Tibial nerve (tissue), 4 donors: ENCODE measurements at places on chromosomes 4 and X. TPM values are rescaled to one million over a fixed set of nuclear protein-coding genes. Genes with fewer than 3 reads are reported as not detected.

NPY1R gene
- 3.6 TPM for total RNA-seq

NUP62CL gene
- 0.66 TPM for total RNA-seq

STAP1 gene
- total RNA-seq = not detected

CT45A10 gene
- not detected for total RNA-seq

NSDHL gene
- total RNA-seq = 10.8 TPM

- no peaks in the 10 kb centered on the region for H3K36me3 ChIP-seq
- no peak overlapping the region for H3K4me3 ChIP-seq
- no peaks in the 10 kb centered on the region for H3K4me1 ChIP-seq
- no peaks in the 10 kb centered on the region for H3K27me3 ChIP-seq
- no peak for DNase-seq
- no peak overlapping the region for H3K27ac ChIP-seq
Observed at GRCh38 chr4:14835708-14836425, 166.4 kb upstream of the CPEB2 start.

DNA sequence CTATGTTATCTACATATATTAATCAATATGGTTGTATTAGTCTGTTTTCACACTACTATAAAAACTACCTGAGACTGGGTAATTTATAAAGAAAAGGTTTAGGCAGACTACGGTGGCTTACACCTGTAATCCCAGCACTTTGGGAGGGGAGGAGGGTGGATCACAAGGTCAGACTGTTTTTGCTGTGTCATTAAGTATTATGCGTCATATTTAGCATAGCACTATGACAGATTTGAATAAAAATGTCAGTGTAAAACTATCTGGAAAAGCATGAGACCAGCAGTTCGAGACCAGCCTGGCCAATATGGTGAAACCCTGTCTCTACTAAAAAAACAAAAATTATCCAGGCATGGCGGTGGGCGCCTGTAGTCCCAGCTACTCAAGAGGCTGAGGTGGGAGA lies 209.7 kb upstream of the ARHGAP24 start:
- no peak overlapping the region for H3K27ac ChIP-seq
- H3K4me3 ChIP-seq = no peak overlapping the region
- no peaks in the 10 kb centered on the region for H3K4me1 ChIP-seq
- H3K27me3 ChIP-seq = no peaks in the 10 kb centered on the region
- no peak for DNase-seq

- H3K4me3 ChIP-seq = no peak overlapping the region
- H3K36me3 ChIP-seq = no peaks in the 10 kb centered on the region
- no peaks in the 10 kb centered on the region for H3K4me1 ChIP-seq
Observed at GRCh38 chr4:143726714-143727113, 26.2 kb upstream of the FREM3 start.

GRCh38 chrX:38273453-38273852 lies 52.8 kb upstream of the SRPX start:
- no peaks in the 10 kb centered on the region for H3K36me3 ChIP-seq
- DNase-seq = no peak
- H3K4me3 ChIP-seq = no peak overlapping the region
- no peaks in the 10 kb centered on the region for H3K4me1 ChIP-seq
